Stimulated activated CD4-positive, alpha-beta T cell treated with anti-CD3 and anti-CD28 coated beads, Interleukin-4, amount 100 ng/mL, for 4 hours (primary cell): ENCODE measurements at places on chromosomes 1 and 21.

DNA sequence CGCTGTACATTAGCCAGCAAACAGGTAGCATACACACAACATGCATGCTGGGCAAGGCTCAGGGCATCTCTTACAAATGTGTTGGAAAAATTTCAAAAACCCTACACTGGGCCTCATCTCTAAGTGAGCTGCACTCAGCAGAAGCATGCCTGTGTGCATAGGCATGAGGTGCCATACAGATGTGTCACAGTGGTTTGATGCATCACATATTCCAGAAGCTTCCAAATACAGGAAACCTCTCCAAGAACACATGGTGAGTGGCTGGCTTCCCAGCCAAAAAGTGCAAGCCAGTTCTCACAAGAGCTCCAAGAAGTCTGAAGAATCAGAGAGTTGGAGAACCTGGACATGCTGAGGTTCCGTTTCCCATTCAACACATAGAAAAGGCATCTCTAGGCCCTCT is 58.3 kb downstream of the CD46 start:
- DNase-seq, result no peak

DNA sequence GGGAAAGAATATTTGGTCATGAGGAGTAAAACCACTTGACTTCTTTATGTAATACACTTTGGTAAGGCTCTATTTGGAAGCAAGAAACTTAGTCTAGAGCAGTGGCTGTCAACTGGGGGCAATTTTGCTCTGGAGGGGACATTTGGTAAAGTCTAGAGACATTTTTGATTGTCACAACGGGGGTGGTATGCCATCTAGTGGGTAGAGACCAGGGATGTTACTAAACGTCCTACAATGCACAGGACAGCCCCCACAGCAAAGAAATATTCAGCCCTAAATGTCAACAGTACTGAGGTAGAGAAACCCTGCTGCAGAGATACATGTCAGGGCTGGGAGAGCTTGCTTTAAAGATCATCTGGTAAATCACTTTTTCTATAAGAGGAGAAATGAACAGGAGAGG is 13.5 kb downstream of the FUCA1 start:
- DNase-seq, result no peak

- DNase-seq, result peak; percentile 61
These were observed 1.5 kb downstream of the GADD45A start for GRCh38 chr1:67686267-67687197.

- DNase-seq, result no peak
These were observed 131.7 kb downstream of the SYT2 start for GRCh38 chr1:202578565-202578964.

DNA sequence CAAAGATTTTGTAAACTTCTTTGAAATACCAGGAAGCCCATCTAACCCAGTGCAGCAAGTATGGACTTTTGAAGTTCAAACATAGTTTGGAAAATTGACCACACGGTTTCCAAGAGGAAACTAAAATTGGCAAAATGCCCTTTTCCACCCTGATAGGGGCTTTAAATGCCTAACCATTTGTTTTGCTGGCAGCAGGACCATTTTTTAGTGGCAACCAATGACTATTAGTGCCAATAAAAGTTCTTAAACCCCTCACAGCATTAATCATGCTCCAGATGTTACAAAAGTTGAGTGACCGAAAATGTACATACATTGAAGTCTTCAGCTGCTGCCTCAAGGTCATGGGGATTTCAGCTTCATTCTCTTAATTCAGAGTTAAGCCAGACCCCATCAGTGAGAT is 46.4 kb upstream of the ENAH start:
- DNase-seq, result no peak

DNA sequence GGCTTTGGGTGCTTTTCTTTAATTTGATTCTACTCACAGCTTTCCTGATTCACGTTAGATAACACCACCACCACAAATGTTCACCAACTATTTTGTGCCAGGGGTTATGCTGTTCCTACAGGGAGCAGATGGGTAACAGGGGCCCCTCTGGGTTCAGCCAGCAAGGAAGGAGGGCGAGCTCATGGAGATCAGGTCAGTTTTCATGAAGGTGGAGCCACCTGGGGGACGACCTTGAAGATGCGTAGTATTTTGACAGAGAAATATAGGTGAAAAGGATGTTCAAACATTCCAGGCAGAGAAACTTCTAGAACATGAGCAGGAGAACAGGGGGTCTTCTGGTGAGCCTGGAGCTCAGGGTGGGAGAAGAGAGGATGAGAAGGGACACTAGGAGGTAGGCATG is 28.9 kb downstream of the KIAA0040 start:
- DNase-seq, result no peak

GRCh38 chr1:29255134-29255666 is 18.9 kb downstream of the PTPRU start:
- DNase-seq, result no peak

DNA sequence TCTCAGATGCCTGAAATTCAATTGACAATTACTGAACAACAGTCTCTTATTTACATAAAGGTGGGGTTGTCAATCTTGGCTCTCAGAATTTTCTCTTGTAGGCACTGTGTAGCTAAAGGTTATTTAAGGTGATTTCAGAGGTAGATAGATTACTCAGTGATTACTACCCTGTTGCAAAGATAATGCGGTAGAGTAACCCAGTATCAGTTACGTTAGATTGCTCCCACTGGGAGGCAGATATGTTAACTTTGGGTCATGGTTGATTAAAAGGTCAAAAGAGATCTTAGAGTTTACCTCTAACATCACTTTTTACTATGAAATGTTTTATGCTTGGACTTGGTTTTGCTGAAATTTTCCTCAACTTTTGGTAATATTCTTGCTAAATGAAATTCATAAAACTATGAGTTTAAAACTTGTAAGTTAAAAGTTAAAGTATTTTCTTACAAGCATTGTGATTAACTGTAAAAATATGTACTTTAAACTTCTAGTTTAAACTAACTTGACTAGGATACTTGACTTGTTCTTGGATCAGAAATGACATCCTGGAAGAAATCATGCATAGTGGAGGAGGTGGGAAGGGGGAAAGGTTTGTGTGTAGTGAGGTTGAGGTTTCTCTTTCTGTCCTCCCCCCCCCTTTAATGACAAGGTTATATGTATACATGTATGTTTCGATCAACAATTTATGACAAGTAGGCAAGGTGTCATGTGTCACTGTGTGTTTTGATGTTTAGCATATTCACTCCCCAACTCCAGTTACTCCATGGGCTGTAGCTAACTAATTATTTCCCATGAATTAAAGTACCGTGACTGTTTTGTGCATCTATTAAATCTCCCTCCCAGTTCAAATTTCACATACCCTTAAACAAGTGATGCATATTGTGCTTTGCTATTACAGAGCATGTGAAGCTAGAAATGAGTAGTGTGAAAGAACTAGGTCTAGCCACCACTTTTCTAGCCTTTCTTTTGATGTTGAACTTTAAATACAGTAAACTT is 2.9 kb downstream of the LAMC1 start:
- DNase-seq, result no peak

GRCh38 chr1:3506041-3506440 is 51.6 kb downstream of the ARHGEF16 start:
- DNase-seq, result no peak

DNA sequence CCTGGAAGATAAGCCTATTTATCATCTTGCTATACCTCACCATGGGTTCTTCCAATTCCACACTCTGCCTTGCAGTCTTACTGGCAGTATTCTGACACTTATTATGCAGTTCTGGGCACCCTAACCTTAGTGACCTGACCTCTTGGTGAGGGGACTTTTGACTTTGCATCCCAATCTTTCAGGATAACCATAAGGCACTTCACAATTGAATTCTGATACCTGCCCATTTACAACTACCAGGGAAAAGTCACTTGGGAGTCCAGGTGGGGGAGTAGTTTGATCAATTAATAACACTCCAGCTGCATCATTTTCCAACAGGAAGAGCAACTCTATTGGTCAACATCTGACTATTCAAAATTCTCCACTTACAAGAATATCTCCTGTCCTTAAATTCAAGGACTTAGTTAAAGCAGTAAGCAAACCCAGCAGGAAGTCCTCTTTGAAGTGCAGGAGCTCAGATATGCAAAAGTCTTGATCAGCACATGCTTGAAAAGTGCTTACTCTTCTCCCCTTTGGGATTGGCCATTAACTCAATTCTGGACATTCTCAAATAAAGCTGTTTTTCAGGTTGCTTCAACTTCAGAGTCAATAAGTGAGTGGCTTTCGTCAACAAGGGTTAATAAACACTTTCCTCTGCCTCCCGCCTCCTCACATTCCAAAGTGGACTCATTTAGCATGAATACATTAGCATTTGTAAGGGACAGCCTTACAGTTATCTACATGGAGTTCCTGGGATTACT is 177.4 kb upstream of the NRIP1 start:
- DNase-seq, result no peak

DNA sequence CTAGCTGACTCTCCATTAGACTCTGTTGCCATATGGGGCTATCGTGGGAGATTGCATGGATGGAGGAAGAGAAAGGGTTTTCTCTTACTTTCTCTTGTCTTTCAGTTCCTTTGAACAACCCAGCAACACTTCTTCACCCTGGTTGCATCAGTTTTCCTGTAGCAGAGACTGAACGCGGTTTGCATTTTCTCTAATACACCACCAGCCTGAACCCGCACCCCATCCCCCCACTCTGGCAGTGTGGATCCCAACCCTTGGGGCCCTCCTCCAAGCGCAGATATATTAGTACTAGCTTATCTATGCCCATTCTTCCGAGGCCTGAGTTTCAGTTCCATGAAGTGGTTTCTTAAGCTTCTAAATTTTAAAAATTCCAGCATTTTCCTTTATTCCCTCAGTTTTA is 12.6 kb downstream of the DR1 start:
- DNase-seq, result no peak

GRCh38 chr21:39444421-39445180 is 977 bp downstream of the LCA5L start:
- DNase-seq, result no peak

DNA sequence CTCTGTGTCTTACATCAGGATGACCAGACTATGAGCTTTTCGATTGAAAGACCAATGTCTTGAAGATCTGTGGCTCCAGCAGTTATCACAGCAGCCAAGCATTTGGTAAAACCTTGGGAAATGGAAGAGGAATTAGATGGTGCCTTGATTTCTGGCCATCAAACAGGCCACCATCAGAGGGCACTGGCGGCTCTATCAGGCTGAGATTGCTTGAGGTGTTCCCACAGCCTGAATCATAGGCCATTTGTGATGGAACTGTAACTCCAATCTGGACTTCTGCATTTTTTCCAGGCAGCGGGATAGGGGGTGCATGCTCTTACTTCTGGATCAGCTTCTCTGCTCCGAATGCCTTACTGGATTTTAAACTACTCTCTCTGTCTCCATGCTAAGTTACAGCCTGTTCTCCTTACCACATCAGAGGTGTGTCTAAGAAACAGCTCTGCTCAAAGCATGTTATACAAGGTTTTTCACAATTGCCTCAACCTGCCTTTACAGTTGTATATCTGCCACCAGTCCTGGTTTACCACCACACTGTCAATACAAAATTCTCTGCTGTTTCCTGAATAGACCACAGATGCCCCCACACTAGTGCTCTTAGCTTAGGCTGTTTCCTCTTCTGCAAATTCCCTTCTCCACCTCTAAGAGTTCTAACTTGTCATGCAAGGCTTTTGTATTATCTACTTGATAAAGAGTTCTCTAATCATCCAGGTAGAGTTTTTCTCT is 180.9 kb downstream of the PTGER3 start:
- no peak for DNase-seq

DNA sequence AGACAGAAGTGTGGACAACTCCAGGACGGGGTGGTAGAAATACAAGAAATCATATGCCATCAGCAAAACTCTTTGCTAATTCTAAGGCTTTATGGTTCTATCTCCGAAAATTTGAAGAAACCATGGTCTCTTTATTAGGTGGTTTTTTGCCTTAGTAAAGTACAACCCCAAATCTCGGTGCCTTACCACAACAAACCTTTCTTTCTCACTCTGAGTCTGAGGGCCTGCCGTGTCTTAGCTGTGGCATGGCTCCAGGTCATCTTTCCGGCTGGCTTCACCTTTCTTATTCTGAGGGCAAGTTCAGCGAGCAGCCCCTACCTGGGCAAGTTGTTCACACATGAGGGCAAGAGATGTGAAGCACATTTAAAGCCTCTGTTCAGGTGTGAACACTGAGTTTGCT is 280.6 kb downstream of the TTLL7 start:
- no peak for DNase-seq

GRCh38 chr1:219130366-219130935 is 43.2 kb upstream of the LYPLAL1 start:
- DNase-seq, result no peak

GRCh38 chr1:96164053-96164452 is 557.5 kb upstream of the PTBP2 start:
- DNase-seq, result no peak

GRCh38 chr1:81172483-81172882 is 628.3 kb upstream of the ADGRL2 start:
- DNase-seq, result no peak

DNA sequence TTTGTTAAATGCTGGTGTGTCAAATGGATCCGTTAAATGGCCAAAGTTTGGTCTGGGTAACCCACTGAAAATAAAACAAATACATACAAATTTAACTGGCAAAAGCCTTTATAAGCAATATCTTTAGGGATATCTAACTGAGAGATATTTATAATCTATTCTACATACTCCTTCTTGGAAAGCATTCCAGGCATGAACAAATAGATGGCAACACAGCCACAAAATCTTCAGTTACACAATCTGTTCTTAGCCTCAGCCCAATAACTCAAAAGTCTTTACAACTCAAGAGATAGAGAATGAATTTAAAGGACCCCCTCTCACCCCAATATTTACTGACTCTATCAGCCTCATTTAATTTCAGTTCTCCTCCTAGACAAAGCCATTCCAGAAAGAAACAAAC is 58.7 kb downstream of the NRDC start:
- no peak for DNase-seq

GRCh38 chr21:42455196-42455595 is 40.8 kb downstream of the RSPH1 start:
- DNase-seq, result no peak

DNA sequence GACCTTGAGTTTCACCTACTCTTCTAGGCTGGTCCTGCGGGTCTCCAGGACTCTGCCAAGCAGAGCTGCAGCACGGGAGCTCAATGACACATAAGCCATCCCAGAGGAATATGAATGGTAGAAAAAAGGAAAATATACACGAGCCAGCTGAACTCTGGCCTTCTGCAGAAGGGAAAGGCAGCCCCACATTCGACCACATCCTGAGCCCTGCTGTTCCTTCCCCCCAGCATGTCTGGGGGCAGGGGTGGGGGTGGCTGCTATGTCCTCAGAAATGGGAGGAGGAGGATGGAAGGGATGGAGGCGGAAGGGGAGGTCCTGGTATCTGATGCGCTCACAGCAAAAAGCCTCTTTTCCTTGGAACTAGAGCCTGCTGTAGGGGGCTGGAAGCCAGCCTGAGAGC is 12.1 kb upstream of the KDF1 start:
- no peak for DNase-seq

GRCh38 chr1:174764191-174764590 is 235.6 kb upstream of the CACYBP start:
- no peak for DNase-seq

DNA sequence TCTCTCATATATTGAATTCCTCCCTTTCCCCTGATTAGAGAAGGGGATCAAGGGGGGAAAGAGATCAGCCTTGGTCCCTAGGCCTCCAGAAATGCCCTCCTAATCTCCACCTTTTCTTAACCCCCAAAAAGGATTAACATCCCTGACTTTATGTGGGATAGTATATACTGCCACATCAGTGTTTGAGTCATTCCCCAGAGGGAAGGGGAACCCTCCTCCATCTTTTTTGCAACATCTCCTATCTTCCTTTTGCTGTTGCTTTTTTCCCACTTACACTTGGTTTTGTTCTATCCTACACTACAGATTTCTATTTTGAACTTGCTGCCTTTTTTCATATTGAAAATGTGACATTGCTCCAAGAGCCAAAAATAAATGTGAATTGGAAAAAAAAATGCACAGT is 65.4 kb upstream of the PODN start:
- DNase-seq, result no peak
